ENCODE measurements at places on chromosomes 11 and 22.

DNA sequence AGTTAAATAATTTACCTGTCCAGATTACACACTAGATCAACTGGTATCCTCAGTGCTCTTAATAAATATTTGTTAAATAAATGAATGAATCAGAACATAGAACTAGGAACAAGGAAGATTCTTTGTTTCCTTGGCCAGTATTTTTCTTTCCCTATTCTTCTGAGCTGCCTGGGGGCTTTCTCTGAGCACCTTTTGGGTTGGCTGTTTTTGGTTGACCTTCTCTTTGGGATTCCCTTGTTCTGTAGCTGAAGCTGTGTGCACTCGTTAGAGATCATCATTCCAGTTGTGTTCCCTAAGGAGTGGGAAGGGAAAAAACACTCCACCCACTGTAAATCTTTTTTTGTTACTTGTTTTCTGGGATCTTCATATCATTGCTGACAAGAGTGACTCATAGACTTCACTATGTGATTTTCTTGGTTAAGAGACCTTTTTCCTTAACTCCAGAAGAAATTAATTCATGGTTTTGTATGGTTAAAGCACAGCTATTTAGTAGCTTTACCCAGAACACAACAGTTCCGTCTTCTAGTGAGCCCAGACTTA, 84.3 kb downstream of the STIM1 start:
- DNase-seq: no peak

DNA sequence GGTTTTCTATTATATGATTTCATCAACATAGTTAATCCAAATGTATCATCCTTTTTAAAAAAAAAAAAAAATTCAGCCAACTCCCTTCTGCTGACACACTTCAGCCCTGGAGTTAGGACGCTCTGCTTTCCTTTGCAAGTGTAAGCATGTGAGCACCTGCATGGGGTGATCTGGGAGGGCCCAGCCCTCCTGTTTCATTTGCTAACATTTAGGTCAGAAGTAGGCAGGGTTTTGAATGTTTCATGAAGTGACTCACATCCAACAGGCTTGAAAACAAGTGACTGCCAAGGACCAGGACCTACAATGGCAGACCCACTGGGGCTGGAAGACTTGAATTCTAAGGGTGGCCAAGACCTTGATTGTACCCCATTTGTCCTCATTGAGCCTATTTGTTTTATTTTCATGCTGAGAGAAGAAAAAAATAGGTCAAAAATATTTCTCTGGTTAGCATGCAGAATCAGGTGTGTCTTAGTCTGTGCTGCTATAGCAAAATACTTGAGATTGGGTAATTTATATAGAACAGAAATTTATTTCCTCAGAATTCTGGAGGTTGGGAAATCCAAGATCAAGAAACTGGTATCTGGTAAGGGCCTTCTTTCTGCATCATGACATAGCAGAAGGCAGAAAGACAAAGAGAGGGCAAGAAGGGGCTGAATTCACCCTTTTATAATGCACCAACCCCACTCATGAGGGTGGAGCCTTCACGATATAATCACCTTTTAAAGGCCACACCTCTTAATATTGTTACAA, 137.6 kb downstream of the CD44 start:
- DNase-seq: no peak

DNA sequence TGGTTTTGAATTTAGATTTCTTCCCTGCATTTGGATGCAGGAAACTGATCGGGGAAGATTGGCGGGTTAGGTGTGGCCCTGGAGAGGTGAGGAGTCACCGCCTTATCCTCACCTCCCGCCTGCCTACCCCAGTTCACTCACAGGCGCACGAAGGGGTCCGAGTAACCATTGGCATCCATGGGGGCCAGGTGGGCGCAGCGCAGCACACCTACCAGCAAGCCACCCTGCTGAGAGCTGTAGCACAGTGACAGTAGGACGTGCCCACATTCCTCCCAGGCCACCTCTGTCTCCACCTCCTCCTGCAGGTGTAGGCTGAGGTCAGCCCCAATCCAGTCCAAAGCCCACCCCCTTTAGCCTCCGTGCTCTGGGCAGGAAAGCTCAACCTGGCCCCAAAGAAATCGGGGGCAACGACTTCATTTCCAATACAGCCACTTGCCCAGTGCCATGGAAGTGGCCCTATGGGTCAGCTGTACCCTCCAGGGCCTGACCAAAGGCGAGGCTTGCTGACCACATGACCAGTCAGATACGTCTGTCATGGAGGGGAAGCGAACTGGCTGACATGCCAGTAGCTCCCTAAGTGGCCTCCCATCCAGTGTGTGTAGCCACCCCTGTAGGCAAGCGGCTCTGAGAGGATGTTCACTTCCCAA, 6.7 kb downstream of the NDUFV1 start:
- DNase-seq: no peak

GRCh38 chr22:40345271-40345670, 1.0 kb upstream of the ADSL start:
- DNase-seq: no peak

DNA sequence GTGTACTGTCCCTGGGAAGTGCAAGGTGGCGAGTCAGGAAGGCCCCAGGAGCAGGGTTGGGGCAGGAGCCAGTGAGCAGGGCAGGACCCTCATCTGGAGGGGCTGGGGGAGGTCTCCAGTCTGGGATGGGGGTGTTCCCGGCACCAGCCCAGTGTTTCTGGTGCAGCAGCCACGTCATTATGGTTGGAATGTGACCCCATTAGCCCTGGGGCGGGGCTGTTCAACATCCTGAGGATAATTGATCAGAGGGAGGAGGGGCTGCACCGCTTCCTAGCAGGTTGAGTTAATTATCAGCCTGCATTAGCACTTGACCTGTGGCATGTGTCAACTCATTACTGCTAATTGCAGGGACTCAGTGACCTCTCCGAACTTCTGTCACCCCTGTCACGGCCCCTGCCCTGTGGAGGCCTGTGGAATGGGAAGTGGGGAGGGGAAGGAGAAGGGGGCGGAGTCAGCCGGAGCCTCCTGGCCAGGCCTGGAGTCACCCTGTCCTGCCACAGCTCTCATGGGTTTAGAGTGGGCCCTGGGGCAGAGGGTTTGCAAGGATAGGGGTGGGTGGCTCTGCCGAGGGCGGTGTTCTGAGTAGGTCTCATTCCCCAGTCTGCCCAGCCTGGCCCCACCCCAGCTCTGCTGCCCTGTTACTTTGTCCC, 52.8 kb upstream of the CCDC188 start:
- no peak for DNase-seq

- DNase-seq: peak; percentile 53
Measured at GRCh38 chr11:19071255-19071654, 10.7 kb upstream of the MRGPRX2 start.

DNA sequence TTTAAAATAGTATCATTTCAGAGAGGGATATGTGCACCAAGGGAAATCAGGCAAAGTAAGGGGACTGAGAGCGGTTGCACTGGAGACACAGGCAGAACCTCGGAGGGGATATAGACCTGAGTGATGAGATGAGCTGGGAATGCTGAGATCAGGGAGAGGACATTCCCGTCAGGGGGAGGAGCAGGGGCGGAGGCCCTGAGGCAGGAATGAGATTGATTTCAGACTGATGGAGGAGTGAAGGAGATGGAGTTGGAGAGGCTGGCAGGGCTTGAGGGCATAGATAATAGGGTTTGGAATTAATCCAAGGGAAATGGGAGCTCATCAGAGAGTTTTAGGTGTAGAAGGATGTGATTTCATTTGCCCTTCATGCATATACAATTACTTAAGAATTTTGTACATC, 13.2 kb downstream of the CD6 start:
- no peak for DNase-seq

DNA sequence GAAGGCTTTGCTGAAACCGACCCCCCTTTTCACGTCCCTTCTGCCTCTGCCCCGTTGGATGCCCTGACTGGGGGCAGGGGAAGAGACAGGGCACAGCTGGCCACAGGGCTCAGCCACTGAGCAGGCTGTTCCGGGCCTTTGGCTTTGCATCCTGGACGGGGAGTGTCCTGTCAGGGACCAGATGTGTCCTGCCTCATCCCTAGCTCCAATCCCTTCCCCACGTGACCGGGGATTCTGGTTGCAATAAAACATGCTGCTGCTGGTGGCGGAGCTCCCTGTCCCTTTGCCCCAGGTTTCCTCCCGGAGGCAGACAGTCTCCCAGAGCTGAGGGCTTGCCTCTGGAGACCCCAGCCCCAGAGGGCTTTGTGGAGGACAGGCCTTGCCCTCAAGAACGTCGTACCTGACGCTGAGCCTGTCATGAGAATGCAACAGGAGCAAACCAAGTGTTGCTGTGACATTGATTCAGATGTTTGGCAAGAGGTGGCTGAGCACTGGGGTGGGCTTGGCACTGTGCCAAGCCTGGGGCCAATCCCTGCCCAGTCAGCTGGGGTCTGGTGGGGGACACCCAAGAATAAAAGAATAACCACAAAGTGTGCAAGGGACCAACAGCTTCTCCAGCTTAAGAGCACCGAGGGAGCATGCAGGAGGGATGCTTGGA, 7.3 kb downstream of the CDC42EP2 start:
- no peak for DNase-seq

- DNase-seq: no peak
Measured at GRCh38 chr11:15909937-15910598, 446.3 kb downstream of the SOX6 start.

DNA sequence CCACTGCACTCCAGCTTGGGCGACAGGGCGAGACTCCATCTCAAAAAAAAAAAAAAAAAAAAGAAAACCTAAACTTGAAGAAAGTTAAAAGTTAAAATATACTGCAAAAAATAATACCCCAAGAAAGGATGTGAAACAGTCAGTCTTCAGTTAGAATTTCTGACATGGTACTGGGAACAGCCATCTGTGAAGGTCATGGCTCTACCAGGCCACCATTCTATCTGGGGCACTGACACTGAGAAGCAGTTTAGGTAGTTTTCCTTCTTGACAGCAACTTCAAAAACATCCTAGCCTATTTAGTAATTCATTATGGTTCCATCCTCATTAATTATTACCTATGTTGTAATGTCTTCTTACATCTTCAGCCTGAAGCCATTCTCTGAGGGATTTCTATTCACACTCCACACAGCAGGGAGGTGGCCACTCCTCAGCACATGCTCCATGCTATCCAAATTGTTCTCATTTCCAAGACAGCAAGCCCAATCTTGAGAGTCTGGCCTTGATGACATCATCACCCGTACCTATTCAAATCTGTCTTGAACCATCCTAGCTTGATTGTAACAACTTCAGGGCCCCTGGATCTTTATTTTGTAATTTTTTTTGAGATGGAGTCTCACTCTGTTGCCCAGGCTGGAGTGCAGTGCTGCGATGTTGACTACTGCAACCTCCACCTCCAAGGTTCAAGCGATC, 38.2 kb downstream of the SERPIND1 start:
- DNase-seq: no peak

DNA sequence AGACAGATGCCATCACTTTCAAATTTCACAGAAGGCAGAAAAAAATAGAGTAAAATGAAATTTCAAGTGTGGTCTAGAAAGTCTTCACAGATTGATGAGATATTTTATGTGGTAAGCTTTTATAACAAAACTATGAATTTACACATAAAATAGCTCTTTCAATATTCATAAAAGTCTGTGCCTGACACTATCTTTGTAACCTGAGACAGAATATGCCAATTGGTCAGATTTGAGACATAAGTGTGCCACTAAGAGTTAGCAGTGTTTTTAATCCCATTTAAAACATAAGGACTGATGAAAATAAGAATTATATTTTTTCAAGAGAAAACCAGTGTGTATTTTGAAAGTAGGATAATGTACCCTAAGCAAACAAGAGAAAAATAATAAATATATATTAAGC, 769.5 kb upstream of the LUZP2 start:
- no peak for DNase-seq

DNA sequence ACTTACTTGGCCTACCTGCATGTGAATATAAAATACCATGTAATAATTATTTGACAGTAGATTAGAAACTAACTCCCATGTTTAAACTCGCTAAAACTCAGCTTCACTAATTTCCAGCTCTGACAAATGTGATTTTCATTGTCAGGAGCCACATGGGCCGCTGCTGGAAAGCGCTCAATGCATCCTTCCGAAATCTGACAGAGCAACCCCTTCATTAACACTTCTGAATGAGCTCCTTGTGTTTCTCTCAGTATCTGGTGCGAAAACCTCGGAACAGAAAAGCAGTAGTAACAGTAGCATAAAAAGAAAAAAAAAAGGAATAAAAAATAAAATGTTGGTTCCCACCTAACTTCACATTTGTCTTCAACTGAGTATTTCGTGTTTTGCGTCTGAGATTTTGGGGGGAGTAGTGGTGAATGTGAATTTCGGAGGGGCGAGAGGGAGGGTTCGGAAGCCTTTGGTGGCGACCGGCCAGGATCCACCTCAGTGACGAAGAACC, 710 bp downstream of the MTCH2 start:
- no peak for DNase-seq

DNA sequence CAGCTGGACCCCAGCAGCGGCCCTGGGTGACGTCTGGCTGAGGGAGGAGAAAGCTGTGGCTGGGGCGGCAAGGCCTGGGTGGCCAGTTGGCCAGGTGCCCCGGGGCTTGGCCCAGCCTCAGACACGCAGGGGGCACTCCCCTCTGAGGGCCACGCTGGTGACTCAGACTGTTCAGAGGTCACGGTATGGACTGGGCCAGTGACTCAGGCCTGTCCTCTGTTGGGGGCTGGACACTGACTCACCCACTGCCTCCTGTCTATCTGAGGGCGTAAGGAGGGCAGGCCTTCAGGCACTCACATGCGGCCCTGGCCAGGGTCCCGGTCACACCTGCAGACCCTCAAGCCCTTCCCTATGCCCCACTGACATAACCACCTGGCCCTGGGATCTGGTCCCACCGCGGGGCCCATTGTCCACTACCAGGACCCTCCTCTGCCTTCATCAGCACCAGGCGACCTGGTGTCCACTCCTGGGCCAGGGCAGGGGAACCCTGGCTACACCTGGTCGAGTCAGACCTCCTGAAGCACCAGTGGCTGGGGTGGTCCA, 3.7 kb upstream of the MUC5AC start:
- DNase-seq: peak; percentile 81

DNA sequence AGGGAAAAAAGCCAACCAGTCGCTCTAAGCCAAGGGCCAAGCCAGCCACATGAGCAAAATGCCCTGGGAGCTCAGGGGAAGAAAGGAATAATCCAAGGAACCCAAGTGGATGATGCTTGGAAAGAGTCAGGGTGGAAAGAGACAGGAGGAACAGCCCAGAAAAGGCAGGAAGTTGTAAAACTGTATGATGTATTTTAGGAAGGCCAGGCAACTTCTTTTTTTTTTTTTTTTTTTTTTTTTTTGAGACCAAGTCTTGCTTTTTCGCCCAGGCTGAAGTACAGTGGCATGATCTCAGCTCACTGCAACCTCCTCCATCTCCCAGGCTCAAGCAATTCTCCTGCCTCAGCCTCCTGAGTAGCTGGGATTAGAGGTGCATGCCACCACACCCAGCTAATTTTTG, 1.6 kb downstream of the LGALS12 start:
- DNase-seq: no peak

GRCh38 chr11:35311331-35311730, 108.0 kb downstream of the SLC1A2 start:
- DNase-seq: no peak

DNA sequence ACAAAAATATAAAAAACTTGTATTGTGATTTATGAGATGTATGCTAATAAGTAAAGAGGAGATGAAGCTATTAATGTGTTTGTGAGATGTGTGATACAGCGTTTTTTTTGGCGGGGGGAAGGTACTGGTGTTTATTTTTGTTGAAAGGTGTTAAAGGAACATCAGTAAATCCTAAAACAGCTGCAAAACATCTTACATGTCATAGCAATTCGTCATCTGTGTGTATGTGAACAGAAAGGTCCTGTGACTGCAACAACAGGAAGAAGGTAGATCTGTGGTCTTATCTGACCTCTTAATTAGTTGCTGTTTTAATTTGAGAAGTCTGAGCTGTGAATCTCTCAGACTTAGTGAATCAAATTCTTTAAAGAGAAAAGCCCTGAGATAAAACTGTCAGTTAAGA, 1041.1 kb downstream of the JRKL start:
- no peak for DNase-seq
